Psoas muscle (tissue), 8 donors: ENCODE measurements at places on chromosomes 6 and 20. TPM values are rescaled to one million over a fixed set of nuclear protein-coding genes. Genes with fewer than 3 reads are reported as not detected.

Gene PAX1
- polyA plus RNA-seq = 0.34 TPM

Gene SLC22A7
- polyA plus RNA-seq = not detected

Gene PRKN
- 1.5 TPM for polyA plus RNA-seq

Gene GSTA2
- not detected for polyA plus RNA-seq

Gene NDUFAF4
- 67.9 TPM for polyA plus RNA-seq

Gene BICRAL
- 5.0 TPM for polyA plus RNA-seq

Gene FAXC
- polyA plus RNA-seq = not detected

Gene SASH1
- 6.1 TPM for polyA plus RNA-seq

Gene SMOC2
- polyA plus RNA-seq = 22.8 TPM

Gene COL9A1
- polyA plus RNA-seq = 0.03 TPM

Gene PNPLA1
- 0.05 TPM for polyA plus RNA-seq

Gene GCNT2
- polyA plus RNA-seq = 1.1 TPM

Gene JPH2
- 19.9 TPM for polyA plus RNA-seq

Gene C6orf52
- polyA plus RNA-seq = 0.47 TPM

Gene MUC21
- 0.01 TPM for polyA plus RNA-seq

Gene KIFC1
- 1.0 TPM for polyA plus RNA-seq

Gene FAM83B
- 0.18 TPM for polyA plus RNA-seq

Gene CALHM4
- polyA plus RNA-seq = not detected

Gene RSPH9
- polyA plus RNA-seq = 0.51 TPM

Gene MRPS18B
- 303 TPM for polyA plus RNA-seq

Gene KCNB1
- polyA plus RNA-seq = 2.5 TPM

Gene IL17A
- polyA plus RNA-seq = not detected

Gene EEF1A2
- polyA plus RNA-seq = 1,229 TPM

Gene DEFB113
- not detected for polyA plus RNA-seq

Gene CCR6
- polyA plus RNA-seq = not detected

Gene PLTP
- polyA plus RNA-seq = 14.4 TPM
